ENCODE measurements at places on chromosomes 1 and 21.

DNA sequence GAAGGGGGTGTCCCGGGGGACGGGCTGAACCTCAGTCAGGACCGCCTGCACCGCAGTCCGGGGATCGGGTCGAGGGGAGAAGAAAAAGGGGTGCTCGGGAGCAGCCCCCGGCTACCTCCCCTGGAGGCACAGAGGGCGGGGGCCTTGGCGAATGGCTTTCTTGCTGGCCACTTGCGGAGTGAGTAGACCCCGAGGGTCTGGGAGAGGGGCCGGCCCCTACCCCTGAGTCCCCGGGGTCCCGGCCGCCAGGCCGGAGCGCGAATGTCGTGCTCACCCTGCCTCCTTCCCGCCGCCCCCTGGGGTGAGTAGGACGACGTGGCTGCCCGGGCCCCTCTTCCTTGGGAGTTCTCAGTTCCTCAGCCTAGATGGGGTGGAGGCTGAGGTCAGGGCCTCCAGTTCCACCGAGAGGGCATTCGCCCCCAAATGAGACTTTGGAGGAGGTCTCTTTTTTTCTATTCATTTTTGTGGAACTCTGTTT lies 113.0 kb downstream of the OSBPL9 start:
- ATAC-seq: peak; percentile 2

DNA sequence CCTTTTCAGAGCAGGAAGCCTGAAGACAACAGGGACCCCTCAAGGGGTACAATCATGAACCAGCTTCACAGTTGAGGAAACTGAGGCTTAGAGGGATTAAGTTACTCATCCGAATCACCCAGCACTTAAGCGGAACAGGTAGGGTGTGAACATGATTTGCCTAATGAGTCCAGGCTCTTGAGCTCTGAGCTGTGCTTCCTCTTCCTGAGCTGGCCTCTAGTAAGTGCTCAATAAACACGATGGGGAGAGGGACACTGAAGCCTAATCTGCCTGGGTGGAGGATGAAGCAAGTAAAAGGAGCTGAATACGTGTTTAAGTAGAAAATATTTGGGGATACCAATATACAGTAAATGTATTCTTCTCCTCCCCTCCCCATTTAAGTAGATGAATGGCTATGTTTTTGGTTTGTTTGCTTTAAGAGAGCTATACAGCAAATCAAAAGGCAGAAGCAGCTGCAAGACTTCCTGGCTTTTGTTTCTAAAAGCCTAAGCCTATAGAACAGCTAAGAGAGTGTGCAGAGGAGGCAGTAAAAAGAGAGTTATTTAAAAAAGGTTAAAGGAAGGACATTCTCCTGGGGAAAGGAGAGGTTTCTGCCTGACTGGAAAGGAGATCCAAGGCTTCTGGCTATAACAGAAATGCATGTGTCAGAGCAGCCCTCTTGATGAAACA lies 20.5 kb downstream of the STPG1 start:
- ATAC-seq: no peak

DNA sequence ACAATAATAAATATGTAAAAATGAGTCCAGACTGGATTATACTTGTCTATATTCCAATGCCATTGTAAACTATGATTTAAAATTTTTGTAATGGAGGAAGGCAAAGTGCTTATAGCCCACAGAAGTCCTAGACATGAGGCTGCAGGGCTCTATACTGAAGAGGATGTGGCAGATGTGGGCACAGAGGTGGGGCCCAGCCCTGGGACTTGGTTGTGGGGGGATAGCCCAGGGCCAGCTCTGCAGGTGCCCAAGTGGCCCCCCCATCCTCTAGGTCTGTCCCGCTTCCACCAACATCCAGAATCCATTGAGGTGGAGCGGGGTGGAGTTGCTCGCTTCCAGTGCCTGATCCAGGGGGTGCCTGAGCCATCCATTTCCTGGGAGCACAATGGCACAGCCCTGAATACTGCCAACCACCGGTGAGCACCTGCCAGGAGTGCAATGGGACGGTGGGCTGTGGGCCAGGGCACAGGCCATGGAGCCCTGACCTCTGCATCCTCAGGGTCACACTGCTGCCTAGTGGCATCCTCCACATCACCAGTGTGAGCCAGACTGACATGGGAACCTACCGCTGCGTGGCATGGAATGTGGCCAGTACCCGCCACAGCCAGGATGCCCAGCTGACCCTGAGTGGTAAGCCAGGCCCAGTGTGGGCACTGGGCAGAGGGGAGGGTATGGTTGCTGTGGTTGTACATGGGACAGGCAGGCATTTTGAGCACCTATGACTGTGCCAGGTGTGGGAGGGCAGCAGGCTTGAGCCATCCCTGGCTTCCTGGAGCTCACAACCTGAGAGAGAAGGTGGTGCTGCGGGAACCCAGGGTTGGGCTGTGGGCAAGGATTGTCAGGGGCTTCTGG lies 21.0 kb downstream of the SLC27A3 start:
- ATAC-seq: no peak

DNA sequence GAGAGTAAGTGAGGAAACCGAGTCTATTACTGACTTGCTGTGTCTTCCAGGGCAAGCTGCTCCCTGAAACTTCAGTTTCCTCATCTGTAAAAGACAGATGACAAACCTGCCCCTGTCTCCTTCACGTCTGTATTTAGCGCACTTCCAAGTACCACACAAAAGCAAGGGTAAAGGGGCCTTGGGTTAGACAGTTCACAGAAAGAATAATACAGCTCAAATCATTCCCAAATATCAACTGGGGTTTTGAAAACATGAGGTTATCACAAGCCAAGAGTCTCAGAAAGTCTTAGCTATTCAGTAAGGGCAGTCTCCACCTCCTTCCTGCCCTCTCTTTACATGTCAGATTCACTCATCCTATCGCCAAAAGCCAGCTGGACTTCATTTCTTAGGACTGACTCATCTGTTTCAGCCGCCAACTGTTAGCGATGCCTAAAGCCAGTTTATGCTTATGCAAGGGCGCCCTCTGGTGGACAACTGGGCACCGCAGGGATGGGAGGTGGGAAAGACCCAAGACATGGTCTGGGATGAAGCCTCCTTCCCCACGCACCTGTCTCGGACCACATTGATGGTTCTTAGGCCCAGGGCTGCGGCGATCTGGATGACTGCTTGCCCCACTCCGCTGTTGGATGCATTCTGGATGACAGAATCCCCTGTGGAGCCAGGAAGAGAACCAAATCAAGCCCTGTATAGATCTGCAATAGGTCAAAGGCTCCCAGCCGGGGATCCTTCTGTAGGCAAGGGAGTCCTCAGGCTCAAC lies 21.1 kb upstream of the SRSF4 start:
- ATAC-seq: peak; percentile 98

GRCh38 chr1:216457356-216457755 lies 34.1 kb upstream of the USH2A start:
- ATAC-seq: no peak

GRCh38 chr1:158577561-158577960 lies 2.1 kb downstream of the OR10X1 start:
- ATAC-seq: no peak

DNA sequence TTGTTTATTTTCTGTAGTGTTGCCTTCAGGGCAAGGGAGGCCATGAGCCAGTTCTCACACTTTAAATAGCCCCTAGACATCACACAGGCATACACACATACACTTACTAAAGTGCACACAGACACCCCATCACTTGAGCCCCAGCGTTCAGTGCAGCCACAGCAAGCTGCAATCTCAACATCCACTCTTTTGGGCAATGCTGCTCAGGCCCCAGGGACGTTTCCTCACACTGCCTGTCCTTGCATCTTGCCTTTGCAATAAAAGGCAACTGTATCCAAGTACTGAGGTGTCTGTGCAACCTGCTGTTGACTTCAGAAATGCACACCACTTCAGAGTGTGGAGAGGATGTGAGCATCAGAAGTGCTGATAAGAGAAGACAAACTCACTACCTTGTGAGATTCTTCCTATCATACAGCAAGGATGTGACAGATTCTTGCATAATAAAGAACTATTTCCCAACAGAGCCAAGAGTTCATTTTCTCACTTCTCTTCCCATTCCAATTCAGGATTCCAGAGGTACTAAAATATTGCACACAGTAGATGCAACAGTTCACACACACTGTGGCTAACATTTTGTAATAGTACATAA lies 36.2 kb downstream of the IRF2BP2 start:
- ATAC-seq: no peak

DNA sequence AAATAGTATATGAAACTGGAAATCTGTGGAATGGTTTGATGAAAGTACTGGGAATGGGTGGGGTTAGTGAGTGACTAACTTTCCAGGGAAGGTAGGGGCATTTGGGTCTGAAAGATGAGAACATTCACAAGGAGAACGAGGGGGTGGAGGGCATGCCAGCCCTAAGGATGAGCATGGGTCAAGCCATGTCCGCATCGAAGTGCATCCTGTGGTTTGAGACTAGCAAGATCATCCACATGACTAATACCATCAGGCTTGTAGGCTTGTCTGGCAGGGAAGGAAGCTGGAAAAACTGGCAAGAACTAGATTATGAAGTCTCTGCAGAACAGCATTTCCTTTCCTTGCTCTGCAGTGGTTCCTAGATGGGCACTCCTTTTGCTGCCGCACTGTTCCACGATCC lies 70.4 kb upstream of the UBE2U start:
- ATAC-seq: no peak

DNA sequence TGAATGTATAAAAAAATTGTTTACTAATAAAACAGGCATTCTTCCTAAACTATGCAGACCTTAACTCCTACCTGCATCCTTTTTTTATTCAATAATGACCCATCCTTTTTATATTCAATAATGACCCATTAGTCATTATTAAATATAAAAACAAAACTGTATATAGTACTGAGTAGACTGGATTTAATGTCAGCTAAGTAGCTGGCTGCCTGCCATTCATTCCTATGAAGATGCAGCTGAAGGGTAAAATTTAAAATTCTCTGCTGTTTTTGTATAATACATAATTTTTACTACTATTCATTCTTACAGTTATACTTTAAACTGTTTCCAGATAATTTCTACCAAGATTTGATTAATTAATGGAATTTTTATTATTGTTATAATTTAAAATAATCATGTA lies 79.3 kb downstream of the DENND1B start:
- no peak for ATAC-seq

- ATAC-seq: no peak
Measured at GRCh38 chr1:248625971-248626370, 8.9 kb downstream of the OR2T11 start.

- no peak for ATAC-seq
Measured at GRCh38 chr1:157245823-157246222, 107.6 kb upstream of the ETV3 start.

GRCh38 chr1:182889997-182890396 lies 50.9 kb downstream of the DHX9 start:
- ATAC-seq: no peak

DNA sequence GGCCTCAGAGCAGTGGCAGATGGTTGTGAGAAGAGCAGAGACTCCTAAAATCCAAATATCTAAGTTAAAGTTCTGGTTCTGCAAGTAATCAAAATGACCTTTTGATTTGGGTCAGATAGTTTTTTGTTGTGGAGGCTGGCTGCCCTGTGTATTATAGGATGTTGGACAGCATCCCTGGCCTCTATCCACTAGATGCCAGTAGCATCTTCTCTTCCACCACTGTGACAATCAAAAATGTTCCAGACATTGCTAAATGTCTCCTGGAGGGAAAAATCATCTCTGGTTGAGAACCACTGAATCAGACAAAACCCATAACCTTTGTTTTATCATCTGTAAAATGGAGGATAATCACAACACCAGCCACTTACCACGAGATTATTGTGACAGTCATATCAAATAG lies 5.9 kb upstream of the DPT start:
- no peak for ATAC-seq

GRCh38 chr1:210129092-210129491 lies 103.5 kb upstream of the SERTAD4 start:
- ATAC-seq: no peak

DNA sequence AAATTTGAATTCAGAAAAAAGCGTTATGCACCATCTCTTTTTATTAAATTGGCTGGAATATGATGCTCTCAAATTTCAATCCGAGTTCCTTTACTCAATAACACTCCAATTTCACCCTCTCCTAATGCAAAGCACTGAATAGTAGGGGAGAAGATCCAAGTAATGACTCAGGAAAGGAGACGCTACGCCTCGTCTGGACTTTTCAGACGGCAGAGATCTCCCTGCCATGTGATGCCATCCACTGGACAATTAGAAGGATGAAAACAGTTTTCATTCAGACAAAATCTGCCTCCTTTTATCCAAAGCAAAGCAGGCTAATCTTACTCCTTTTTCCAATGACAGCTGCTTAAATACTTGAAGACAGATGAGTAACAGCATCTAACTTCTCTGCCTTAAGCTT lies 242.4 kb upstream of the GREM2 start:
- ATAC-seq: no peak

- peak; percentile 36 for ATAC-seq
Measured at GRCh38 chr1:225653463-225654276, 747 bp upstream of the ENAH start.

- ATAC-seq: no peak
Measured at GRCh38 chr1:161955606-161956005, 68.1 kb downstream of the OLFML2B start.

DNA sequence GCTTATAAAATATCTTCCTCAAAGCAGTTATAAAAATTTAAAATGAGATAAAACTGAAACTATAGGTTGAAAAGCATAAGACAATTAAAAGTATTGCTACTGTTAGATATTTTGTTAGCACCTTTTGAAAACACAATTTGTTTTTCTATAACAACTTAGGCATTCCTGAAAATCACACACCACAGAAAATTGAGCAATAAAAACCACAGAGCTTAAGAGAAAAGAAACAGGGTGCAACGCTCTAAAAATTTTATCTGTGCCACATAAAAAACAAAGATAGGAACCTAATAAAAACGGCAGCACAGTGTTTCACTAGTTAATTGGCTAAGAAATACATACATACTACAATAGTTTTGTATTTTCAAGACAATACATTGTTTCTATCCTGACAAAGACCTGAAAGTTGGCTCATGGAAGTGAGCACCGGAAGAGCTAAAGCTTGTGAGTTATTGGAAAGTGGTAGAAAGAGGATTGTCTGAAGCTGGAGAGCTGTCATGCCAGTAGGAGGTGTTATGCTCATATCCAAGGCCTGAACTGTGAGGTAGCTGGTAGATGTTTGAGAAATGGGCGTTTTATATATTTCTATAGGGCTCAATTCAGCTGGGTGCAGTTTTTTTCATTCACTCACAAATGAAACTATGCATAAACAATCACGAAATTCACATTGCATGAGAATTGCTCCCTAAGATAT lies 45.8 kb downstream of the RGS7 start:
- ATAC-seq: no peak

- ATAC-seq: peak; percentile 56
Measured at GRCh38 chr21:36149788-36150711, 6.6 kb upstream of the DOP1B start.

DNA sequence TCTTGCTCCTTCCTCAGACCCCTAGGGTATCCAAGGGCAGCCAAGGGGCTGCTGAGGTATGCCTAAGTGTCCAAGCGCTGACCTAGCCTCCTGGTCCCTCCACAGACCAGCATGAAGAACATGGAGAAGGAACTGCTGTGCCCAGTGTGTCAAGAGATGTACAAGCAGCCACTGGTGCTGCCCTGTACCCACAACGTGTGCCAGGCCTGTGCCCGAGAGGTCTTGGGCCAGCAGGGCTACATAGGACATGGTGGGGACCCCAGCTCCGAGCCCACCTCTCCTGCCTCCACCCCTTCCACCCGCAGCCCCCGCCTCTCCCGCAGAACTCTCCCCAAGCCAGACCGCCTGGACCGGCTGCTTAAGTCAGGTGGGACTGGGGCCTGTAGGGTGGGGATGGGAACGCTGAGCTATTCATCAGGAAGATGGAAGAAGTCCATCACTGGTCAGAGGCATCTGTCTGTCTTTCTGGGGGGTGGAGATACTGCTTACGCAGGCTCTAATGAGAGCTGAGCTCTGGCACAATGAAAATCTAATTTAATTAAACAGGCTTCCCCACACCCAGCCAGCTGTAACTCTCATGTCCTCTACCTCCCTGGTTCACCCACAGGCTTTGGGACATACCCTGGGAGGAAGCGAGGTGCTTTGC lies 1.8 kb downstream of the TRIM46 start:
- no peak for ATAC-seq
